ENCODE measurements at places on chromosomes 6 and 20.

GRCh38 chr20:33191484-33191883 lies 23.5 kb downstream of the BPIFA2 start:
- H3K4me1 ChIP-seq = no peaks in the 10 kb centered on the region
- H3K27ac ChIP-seq = no peak overlapping the region
- no peaks in the 10 kb centered on the region for H3K27me3 ChIP-seq
- H3K36me3 ChIP-seq = no peaks in the 10 kb centered on the region
- no peak overlapping the region for H3K4me3 ChIP-seq

DNA sequence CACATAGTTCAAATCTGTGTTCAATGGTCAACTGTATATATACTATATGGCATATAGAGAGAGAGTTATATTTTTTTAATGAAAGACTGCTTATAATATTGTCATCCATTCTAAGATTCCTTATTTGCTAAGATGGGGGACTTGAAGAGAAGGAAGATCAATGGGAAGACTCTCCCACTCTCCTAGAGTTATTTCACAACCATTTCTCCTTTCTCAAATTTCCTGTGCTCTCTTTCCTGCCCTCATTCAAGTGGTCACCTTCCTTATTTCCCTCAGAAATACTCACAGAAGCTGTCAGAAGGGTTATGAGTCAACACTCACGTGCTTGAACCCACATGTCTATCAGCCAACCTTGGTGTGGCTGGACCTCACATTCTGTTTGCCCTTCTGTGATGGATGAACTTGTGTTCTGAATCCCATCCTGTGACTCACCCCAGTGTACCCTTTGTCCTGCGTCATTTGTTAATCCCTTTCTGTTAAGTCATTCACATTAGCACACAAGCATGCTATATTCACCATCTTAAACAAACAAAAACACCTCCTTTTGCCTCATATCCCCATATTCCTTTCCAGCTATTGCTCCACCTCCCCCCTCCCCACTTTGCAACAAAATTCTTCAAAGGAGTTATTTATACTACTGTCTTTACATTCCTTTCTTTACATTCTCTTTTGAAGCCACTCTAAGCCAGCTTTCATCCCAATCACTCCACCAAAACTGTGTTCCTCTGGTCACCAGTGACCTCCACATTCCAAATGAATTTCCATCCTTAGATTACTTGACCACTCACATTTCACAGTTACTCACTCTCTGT lies 279.3 kb upstream of the TCF21 start:
- DNase-seq = no peak
- no peaks in the 10 kb centered on the region for H3K27me3 ChIP-seq
- H3K4me3 ChIP-seq = no peak overlapping the region
- no peaks in the 10 kb centered on the region for H3K36me3 ChIP-seq

GRCh38 chr6:131747821-131748353 lies 37.1 kb upstream of the CTAGE9 start:
- H3K4me3 ChIP-seq = no peak overlapping the region
- H3K27ac ChIP-seq = no peak overlapping the region
- H3K27me3 ChIP-seq = no peaks in the 10 kb centered on the region
- no peaks in the 10 kb centered on the region for H3K36me3 ChIP-seq

DNA sequence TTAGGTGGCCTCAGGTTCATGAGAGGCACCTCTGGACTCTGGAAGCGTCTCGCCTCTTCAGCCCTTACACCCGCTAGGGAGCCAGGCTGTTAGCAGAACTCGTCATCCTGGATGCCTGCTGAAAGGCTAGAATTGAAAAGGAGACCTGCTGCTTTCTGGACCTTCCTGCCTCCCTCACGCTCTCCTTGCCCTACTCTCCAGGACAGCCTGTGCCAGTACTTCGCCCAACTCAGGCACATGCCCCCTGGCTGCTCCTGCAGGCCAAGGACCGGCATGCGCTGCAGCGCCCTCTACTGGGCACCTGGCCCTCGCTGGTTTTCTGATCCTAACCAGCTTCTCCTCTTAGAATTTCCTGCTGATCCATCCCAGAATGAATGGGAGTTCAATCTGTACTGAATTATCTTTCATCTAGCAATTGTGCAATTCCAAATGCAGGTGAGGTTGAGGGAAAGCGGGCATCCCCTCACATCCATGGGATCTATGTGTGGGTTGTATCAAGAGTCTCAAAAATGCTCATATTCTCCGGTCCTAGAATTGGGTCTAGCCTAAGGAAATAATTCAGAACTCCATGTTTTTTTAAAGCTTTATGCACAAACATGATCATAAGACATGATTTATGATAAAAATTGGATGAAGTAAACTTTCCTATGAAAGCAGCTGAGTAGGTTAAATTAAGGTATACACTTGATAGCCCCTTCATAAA lies 78.0 kb downstream of the PTPN1 start:
- peak overlapping the region; percentile 7 for H3K27ac ChIP-seq
- no peak overlapping the region for H3K4me3 ChIP-seq
- peaks cover 62% of the 10 kb centered on the region for H3K36me3 ChIP-seq
- H3K4me1 ChIP-seq = peaks cover 7% of the 10 kb centered on the region
- H3K27me3 ChIP-seq = no peaks in the 10 kb centered on the region

- H3K27me3 ChIP-seq = no peaks in the 10 kb centered on the region
- H3K4me3 ChIP-seq = no peak overlapping the region
- H3K27ac ChIP-seq = peak overlapping the region; percentile 81
These were observed 131.7 kb downstream of the BCAS1 start for GRCh38 chr20:53938739-53939138.
